M059J (cell line): ENCODE measurements at places on chromosomes 5 and 9. TPM values are rescaled to one million over a fixed set of nuclear protein-coding genes. Genes with fewer than 3 reads are reported as not detected.

The SPINK7 gene
- total RNA-seq: not detected in 2 replicates

The TENT4A gene
- 9.2 and 11.7 TPM in 2 replicates for total RNA-seq

The SPATA9 gene
- total RNA-seq: 0.54 and 1.3 TPM in 2 replicates

The COL15A1 gene
- 2.9 and 4.2 TPM in 2 replicates for total RNA-seq

The KCNV2 gene
- not detected in 2 replicates for total RNA-seq

The NIPBL gene
- total RNA-seq: 12.0 and 13.3 TPM in 2 replicates

The HTR1A gene
- not detected in 2 replicates for total RNA-seq

The PCDHAC2 gene
- total RNA-seq: 0.17 TPM in 1 of 2 replicates, not detected in the other

The DCAF12 gene
- 32.4 and 39.9 TPM in 2 replicates for total RNA-seq

The ADAMTS2 gene
- 0.02 TPM in 1 of 2 replicates, not detected in the other for total RNA-seq

DNA sequence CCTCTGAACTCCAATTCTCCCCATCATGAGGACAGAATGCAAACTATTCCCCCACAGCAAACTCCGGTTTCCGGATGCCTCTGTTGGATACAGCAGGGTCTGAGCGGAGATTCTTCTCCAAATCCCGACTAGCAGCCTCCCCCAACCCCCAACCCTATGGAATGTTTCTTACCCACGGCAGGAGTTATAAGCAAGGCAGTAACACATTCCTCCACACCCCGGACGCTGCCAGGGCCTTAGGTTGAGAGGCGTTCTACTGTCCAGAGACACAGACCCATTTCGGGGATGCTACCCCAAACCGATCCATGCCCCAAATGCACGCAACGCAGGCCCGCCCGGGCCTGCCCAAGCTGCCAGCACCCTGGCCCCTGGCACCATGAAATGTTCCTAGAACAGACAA lies 85.6 kb upstream of the LMX1B start:
- no peak for DNase-seq

- DNase-seq: no peak
These were observed 204.8 kb downstream of the GAPVD1 start for GRCh38 chr9:125466411-125466810.

- no peak for DNase-seq
These were observed 29.3 kb downstream of the UNC13B start for GRCh38 chr9:35191105-35191504.

- no peak for DNase-seq
These were observed 65.4 kb upstream of the WWC1 start for GRCh38 chr5:168226012-168226411.

DNA sequence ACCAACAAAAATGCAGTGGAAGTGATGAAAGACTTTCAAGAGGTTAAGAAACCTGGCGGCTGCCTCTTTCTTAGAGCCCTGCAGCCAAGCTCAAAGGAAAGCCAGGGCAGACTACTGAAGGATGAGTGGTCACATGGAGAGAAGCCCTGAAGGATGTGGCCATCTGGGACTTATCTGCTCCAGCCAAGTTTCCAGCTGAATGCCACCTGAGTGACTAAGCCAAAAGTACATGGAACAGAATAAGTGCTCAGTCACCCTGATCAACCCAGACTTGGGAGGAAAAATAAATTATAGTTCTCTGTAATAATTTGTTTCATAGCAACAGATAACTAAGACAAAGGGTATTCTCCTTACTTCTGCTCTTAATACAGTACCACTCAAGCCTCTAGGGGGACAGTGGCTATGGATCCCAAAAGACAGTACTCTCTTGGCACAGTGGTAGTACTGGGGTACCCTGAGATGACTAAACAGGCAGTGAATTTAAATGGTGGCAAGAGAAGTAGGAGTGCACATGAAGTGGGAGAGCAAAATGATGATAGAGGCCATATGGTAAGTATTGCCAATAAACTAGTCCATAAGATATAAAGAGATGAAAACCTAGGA lies 182.3 kb downstream of the ELAVL2 start:
- DNase-seq: peak; percentile 81

- no peak for DNase-seq
These were observed 306.7 kb downstream of the NFIB start for GRCh38 chr9:14007190-14007769.

GRCh38 chr9:96555567-96556386 lies 63.9 kb downstream of the CDC14B start:
- DNase-seq: peak; percentile 36

GRCh38 chr5:27008604-27009539 lies 29.5 kb downstream of the CDH9 start:
- peak; percentile 14 for DNase-seq

DNA sequence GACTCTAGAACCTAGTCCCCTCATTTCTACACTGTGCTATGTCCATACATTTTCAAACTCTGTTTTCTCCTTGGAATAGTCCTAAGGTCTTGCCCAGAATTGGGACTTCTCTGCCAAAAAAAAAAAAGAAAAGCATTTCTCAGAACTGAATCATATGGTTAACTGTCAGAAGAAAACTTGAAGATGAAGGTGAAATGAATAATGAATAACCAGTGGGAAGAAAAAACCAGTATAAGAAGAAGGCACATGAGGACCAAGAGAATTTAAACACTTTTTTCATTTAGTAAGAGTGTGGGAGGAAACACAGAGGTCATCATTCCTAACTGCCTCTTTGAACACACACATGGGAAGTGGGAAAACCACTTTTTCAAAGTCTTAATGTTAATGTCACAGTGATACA lies 197.7 kb downstream of the PRELID2 start:
- peak; percentile 15 for DNase-seq

- no peak for DNase-seq
These were observed 8.6 kb downstream of the GOLGA1 start for GRCh38 chr9:124932333-124932732.

- no peak for DNase-seq
These were observed 202.1 kb downstream of the RFX3 start for GRCh38 chr9:3323714-3324113.

DNA sequence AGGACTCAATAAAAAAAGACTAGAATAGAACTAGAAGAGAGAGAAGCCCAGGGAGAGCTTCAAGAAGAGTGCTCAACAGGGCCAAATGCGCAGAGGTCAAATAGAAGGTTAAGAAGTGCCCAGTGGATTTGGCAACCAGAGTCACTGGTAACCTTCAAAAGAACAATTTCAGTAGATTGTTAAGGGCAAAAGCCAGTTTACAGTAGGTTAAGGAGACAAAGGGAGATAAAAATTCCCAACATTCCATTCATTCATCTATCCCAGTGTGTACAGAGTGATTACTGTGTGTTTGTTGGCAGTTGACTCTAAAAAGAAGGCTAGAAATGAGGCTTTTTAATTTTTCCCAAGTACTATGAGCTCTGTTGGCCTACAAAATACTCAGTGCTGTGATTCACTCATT lies 69.4 kb downstream of the RIGI start:
- DNase-seq: no peak

DNA sequence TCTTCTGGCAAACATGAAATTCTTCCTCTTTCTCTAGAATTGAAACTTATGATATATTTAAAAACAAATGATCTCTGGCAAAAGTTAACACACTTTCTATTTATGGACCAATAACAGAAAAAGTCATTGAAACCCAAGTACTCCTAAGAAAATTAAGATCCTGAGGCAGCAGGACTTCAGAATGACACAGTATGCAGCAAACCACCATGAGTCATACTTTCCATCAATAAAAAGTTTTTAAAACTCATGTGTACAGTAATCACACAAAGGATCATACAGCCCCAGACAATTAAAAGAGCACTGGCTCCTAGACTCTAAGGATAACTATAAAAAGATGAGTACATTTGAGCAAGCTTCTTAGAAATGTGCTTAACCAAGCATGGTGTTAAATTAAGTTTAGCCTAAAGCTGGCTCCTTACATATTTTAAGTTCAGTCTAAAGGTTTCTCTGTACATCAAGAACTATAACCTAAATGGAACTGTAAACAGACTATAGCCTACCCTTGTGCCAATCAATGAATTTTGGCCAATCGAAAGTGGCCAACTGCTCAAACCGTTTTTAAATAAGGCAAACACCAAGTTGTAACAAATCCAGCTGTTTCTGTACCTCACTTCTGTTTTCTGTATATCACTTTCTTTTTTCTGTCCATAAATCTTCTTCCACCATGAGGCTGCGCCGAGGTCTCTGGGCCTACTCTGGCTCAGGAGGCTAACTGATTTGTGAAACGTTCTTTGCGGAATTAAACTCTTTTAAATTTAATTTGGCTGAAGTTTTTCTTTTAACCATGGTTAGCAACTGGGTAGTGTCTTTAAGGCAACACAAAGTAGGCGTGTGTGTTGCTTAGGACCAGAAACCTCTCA lies 232.1 kb upstream of the PIK3R1 start:
- peak; percentile 92 for DNase-seq

- DNase-seq: peak; percentile 92
These were observed 113.7 kb downstream of the KLHL3 start for GRCh38 chr5:137621861-137622823.

- peak; percentile 76 for DNase-seq
These were observed 4.3 kb upstream of the TCOF1 start for GRCh38 chr5:150353032-150353675.

DNA sequence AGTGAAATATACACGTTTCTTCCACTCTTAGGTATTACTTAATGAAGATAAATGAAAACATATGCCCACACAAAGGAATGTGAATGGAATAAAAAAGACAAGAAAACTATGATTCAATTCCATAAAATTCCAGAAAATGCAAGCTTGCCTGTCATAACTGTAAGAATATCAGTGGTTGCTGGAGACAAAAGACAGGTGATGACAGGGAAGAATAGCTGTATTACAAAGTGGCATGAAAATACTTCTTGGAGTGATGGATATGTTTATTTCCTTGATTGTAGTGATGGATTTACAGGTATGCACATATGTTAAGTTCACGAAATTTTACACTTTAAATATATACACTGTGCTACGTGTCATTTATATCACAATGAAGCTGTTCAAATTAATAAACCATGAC lies 553.3 kb downstream of the HTR1A start:
- DNase-seq: no peak

GRCh38 chr9:125748446-125749099 lies 1.4 kb downstream of the PBX3 start:
- peak; percentile 26 for DNase-seq

- DNase-seq: no peak
These were observed 13.4 kb downstream of the NCS1 start for GRCh38 chr9:130185490-130186031.

DNA sequence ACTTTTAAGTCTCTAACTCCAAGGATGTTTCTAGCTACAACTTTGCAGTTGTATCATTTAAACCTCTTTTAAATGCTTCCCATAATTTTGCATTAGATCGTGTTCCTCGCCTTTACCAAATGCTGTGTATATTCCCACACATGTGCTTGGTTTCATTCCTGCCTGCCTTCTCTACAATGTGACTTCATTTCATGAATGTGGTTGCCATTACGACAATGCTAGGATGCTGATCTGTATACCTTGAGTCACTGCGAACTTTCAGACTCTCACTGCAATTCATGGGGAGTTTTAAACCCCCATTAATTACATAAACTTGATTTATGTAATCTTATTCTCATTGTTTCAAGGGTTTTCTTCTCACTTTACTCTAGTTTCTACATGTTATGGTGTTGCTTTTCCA lies 50.3 kb downstream of the UBE2QL1 start:
- DNase-seq: peak; percentile 7

DNA sequence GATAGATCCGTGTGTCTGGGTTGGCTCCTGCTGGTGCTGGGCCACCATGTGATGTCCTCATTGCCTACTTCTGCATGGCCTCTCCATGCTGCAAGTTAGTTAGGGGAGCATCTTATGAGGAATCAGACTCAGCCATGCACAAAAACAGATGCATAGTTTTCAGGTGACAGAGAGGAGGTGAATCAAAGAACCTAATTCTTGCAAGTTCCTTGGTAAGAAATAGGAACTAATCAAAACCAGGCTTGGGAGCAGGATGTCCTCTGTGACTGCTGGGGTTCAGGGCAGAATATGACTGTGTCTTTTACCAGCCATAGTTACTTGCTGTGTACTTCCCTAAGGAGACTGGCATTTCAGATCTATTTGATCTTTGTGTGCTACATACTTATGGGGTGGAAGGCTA lies 61.6 kb downstream of the C9orf152 start:
- DNase-seq: peak; percentile 48

GRCh38 chr9:133667759-133668450 lies 31.7 kb downstream of the DBH start:
- no peak for DNase-seq

- peak; percentile 68 for DNase-seq
These were observed 62.4 kb upstream of the FSD1L start for GRCh38 chr9:105385381-105385985.

- peak; percentile 78 for DNase-seq
These were observed 13.3 kb downstream of the CAPSL start for GRCh38 chr5:35924950-35925722.

DNA sequence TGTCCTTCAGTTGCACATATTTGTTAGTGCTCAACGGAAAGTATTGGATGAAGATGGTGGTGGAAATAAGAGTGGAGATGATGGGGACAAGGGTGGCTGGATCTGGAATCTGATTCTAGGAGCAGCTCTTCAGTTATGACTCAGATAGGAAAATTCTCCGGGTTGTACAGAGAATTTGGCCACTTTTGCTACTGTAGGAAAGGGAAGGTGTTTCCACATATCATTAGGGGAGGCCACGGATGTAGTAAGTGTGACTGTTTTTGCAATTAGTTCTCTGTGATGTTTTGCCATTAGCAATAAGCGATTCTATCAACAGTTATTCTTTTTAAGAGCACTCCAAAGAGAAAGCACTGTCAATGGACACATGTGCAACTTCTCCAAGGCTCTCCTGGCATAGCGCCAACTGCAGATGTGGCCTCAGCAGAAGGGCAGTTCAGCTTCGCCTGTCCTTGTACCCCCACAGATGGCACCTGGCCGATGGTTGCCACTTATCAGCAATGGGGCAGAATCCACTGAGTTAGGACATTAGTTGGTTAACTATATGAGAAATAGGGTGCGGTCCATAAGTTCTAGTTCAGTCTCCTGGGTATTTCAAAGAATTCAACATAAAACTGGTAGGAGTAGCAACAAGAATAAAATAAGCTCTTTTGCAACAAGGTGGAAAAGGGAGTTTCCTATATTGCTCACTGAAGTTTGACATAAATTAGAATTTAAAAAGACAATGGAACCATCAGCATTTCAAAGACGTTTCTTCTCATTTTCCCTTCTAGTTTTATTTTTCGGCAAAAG lies 96.3 kb downstream of the ARSB start:
- DNase-seq: no peak

- DNase-seq: no peak
These were observed 30.9 kb upstream of the GLDC start for GRCh38 chr9:6676254-6676921.

- DNase-seq: no peak
These were observed 54.4 kb downstream of the ZNF622 start for GRCh38 chr5:16411235-16411634.

GRCh38 chr9:129944506-129945116 lies 98.4 kb downstream of the FNBP1 start:
- DNase-seq: no peak

DNA sequence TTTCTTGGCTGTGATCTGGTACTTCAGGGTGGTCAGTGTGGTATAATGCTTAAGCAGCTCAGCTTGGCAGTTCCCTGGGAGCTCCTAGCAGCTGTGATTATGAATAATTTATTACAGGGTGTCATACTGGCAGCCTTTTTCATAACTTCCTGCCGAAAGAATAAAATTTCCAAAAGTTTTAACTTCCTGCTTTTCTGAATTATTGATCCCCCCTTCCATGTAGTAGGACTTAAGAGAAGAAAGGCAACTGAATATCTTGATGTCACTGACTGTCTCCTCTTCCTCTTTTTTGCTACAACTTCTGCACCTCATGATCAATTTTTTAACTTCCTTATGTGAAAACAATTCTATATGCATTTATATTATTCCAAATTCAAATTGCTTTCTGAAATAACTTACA lies 74.3 kb upstream of the SPEF2 start:
- DNase-seq: no peak
